ENCODE measurements at places on chromosomes 6 and 20.

GRCh38 chr6:36029464-36029863 lies 1.9 kb downstream of the MAPK14 start:
- DNase-seq = no peak

GRCh38 chr6:113354204-113354895 lies 502.8 kb upstream of the MARCKS start:
- DNase-seq = no peak

GRCh38 chr6:33905071-33905609 lies 101.3 kb upstream of the MLN start:
- DNase-seq = no peak

DNA sequence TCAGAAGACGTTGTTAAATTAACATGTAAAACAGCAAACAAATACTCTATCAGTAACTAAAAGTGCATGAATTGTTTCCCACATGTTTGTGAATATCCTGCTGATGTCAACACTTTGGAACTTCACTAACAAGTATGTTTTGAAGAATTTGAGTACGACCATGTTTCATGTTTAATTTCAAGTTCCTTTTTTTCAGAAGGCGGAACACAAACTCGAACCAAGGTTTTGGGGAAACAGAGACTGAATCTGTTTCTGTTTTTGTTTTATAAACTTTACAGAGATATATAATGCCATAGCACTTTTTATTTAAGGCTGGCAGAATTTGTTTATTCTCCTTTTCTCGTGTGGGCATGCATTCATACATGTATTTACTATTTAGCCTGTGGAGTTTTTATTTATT lies 509.3 kb upstream of the CITED2 start:
- DNase-seq = no peak

- no peak for DNase-seq
Measured at GRCh38 chr6:53932516-53932915, 137.7 kb downstream of the LRRC1 start.

- no peak for DNase-seq
Measured at GRCh38 chr6:21151119-21151518, 442.4 kb upstream of the SOX4 start.

- DNase-seq = no peak
Measured at GRCh38 chr6:15464211-15464725, 198.6 kb downstream of the DTNBP1 start.

GRCh38 chr20:25294459-25295385 lies 46.8 kb downstream of the PYGB start:
- DNase-seq = peak; percentile 34

DNA sequence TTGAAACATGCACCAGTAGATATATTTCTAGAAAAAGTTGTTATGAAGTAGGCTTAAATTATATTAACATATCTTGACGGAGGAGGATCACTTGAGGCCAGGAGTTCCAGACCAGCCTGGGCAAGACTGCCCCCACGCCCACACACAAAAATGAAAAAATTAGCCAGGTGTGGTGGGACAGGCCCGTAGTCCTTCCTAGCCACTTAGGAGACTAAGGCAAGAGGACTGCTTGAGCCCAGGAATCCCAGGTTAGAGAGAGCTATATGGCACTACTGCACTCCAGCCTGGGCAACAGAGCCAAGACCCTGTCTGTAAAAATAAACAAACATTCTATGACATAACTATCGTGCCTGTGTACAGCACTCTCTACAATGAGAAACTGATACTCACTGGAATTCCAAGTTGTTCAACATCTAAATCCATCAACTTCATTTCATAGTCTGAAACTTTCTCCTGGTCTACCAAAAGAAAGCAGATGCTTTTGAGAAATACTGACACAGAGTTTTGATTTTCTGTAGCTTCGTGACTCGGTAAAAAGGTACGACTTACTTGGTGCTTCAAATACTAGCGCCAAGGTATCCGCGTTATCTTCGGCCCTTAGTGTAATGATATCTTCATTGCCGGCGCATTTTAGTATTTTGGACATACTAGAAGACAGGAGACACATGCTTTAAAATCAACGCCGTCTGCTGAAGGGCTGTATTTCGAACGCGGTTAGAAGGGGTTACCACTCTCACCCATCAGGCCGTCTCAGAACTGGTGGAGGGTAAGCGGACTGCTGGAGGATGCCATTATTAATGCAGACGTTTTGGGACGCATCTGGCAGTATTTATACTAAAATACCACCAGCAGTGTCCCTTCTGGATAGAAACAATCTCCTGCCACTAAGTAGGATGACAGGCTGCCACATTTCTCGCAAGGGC lies 1.3 kb downstream of the PCNA start:
- DNase-seq = no peak

DNA sequence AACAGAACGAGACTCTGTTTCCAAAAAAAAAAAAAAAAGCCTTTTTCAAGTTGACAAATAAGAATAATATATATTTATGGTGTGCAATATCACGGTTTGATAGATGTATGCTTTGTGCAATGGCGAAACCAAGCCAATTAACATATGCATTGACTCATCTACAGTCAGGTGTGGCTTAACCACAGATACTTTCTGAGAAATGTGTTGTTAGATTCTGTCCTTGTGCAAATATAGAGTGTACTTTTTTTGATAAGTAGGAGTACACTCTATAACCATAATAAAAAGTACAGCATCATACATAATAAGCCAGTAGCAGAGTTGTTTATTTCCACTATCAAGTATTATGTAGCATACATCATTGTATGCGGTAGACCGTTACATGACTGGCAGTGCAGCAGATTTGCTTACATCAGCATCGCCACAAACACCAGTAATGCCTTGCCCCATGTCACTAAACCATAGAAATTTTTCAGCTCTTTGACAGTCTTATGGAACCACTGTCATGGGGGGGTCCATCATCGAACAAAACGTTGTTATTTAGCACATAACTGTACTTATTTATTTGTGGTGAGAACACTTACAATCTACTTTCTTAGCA lies 59.2 kb downstream of the TMEM170B start:
- no peak for DNase-seq

DNA sequence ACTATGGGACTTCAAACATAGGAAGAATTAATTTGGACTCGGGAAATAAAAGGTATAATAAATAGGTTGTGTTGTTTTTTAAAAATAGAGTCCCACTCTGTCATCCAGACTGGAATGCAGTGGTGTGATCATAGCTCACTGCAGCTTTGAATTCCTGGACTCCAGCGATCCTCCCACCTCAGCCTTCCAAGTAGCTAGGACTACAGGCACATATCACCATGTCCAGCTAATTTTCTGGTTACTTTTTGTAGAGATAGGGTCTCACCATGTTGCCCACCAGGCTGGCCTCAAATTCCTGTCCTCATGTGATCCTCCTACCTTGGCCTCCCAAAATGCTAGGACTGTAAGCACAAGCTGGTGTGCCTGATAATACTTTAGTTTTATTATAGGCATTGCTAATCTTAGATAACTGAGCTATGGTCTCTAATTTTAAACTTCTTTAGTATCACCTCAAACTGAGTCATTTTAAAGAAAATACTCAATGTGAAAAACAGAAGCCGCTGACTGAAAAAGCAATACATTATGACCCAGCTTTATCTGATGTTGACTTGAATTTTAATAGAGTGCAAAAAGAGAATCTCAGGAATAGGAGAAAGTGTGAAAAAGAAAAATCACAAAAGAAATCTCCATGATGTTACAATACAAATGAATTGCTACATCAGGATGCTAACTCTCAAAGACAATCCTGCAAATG lies 251.0 kb downstream of the RNGTT start:
- DNase-seq = no peak

DNA sequence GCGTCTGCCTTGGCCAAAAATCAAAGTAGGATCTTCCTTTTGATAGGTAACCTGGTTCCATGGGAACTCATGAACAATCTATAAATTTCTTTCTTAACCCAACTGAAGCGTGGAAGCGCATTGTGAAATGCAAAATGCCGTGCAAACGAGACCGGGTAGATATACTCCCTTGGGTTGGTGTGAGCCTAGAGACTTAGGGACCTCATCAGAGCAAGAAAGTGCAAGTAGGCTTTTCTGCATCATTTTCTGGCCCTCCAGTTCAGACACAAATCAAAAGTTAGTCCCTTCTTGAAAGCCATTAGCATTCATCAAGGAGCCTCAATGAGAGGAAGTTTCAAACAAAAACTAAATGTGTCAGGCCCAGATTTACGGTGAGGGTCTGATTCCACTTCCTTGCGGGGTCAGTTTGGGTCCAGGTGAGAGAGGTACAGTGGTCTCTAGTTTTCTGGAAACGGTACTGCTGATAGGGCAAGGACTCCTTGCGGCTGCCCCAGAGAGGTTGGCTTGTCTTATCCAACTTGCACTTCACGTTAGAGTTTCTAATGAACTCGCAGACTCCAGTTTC lies 5.3 kb upstream of the ZNF184 start:
- no peak for DNase-seq

- no peak for DNase-seq
Measured at GRCh38 chr6:134982161-134982560, 32.3 kb upstream of the ALDH8A1 start.

- no peak for DNase-seq
Measured at GRCh38 chr20:4089756-4090487, 74.6 kb upstream of the RNF24 start.

DNA sequence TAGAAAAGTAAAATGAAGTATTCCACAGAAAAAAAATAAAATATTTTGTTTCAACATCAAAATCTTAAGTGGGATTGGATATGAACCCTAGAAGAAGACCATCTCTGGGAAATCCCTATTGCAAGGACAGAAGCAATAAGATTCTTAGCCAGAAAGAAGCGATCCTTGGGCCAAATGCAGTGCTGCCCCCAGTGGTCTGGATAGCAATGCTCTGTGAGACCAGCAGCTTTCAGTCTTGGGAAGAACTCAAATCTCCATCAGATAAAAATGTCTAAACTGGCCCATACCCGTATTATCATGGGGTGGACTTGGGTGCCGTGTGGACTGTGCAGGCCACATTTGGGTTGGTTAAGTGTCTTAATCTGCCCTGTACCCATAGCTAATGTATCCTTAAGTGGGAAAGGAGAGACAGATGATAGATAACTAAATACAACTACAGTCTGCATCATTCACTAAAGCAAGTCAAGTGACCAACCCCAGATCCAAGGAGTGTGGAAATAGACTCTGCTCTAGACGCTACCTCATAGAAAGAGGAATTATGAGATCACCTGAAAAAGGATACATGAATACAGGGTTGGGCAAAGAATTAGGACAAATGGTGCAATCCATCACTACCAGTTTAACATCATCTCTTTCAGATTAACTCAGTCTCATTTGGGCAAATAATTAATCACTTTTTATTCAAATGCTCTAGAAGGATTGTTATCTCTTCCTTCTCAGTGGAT lies 38.9 kb upstream of the SNAP25 start:
- no peak for DNase-seq

DNA sequence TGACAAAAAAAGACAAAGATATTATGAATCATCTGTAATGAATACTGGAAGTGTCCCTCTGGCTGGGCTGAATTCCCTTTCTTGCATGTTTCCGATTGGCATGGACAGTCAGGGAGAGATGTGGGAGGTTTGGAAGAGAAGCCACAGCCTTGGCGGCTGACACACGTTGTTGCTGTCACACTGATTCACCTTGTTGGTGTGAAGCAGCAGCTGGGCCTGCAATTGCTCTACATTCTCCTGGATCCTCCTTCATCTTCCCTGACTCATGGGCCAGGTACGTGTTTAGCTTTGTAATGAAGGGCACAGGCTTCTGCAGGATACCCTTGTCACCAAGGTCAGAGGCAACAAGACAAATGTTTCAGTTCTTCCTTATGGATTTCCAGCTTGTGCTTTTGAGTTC lies 13.4 kb upstream of the SMIM8 start:
- DNase-seq = no peak

GRCh38 chr20:22984606-22985005 lies 50.5 kb upstream of the SSTR4 start:
- DNase-seq = no peak

All from amygdala (tissue), 56 donors.